ENCODE measurements at places on chromosomes 16 and 17.

GRCh38 chr16:74216319-74216718 lies 80.3 kb upstream of the PSMD7 start:
- no peak for DNase-seq

- no peak for DNase-seq
Measured at GRCh38 chr16:24996301-24996700, 18.9 kb downstream of the ARHGAP17 start.

GRCh38 chr16:78040396-78040795 lies 18.0 kb downstream of the CLEC3A start:
- no peak for DNase-seq

GRCh38 chr17:50625032-50625871 lies 9.4 kb upstream of the ABCC3 start:
- no peak for DNase-seq

DNA sequence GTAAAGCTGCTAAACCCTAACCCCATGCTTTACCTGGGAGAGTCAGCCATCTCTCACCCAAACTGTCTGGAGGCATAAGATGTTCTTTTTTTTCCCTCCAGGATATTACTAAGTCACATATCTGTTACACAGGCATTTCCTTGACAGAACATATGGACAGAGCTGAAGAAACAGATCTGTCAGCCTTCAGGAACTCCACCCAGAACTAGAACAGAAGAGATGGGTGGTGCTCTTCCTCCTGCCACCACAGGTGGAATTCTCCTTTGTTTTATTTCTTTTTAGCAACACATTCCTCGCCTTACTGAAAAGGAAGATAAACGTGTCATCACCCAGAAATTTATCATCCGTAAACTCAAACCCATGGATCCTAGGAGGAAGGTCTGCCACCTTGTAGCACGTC lies 8.8 kb downstream of the MYCBPAP start:
- DNase-seq, result no peak

DNA sequence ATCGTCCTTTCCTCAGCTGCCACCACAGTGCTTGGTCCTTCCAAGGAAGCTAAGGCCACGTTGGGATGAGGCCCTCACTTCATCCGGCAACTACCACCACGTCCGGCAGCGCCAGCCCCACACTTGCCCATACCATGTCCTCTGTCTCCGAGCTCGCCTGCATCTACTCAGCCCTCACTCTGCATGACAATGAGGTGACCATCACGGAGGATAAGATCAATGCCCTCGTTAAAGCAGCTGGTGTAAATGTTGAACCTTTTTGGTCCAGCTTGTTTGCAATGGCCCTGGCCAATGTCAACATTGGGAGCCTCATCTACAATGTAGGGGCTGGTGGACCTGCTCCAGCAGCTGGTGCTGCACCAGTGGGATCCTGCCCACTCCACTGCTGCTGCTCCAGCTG lies 44.9 kb downstream of the TTC19 start:
- DNase-seq, result no peak

- no peak for DNase-seq
Measured at GRCh38 chr17:8791910-8792270, 7.3 kb downstream of the MFSD6L start.

DNA sequence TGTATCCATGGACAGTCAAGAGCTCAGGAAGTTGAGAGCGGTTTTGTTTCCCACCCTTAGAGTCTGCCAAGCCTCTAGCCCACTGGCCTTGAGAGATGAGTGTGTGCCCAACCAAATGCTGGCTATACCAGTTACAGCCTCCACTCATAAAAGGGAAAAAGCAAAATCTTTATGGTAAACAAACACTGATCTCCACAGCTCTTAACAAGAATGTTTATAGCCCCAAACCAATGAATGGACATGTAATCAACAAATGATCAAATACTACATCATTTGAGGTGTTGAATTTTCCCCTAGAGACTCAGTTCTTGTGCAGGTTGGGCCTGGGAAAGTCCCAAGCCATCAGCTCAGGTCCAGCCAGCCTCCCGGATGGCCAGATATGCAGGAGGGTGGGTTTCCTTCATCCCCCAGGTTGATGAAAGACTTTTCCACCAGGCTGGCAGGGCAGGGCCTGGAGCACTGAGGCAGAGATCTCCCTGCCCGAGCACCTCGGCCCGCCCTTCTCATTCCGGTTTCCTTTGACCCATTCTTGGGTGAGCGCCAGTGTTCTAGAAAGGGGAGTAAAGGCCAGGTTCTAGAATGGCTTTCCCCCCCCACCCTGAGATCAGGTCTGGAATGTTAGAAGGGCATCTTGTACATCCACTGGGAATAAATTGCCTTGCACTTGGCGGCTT lies 3.9 kb upstream of the EFTUD2 start:
- DNase-seq, result no peak

GRCh38 chr16:76583466-76583865 lies 306.3 kb downstream of the CNTNAP4 start:
- no peak for DNase-seq

DNA sequence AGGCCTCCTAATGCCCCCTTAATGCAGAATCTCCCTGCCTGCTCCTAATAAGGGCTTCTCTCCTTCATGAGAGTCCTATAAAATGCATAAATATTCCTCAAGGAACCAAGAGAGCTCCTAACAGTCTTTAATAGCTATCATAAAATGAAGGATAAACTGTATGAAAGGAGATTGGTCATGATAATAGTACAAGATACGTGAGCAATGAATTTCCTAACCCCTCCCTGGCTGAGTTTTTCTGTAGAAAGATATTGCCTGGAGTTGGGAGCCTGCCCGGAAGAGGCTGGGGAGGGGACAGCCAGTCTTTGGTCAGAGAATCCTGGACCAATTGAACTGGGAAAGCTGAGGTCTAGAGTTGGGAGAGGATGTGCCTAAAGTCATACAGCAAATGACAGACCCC lies 321.9 kb upstream of the CDH5 start:
- no peak for DNase-seq

DNA sequence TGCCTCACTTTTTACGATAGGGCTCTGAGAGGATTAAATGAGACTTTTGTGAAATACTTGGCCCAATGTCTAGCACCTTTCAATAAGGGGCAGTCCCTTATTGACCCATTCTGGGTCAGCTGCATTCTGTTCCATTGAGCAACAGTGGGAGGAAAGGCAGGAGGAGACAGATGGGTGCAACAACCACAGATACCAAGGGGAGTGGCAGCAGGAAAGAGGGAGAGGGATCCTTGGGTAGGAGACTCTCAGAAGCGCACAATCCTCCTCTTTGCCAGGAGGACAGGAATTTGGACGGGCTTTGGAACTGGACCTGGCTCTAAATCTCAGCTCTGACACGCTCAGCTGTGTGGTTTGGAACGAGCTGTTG lies 3.5 kb downstream of the PIPOX start:
- no peak for DNase-seq

- DNase-seq, result no peak
Measured at GRCh38 chr17:3966720-3967363, 2.6 kb upstream of the ATP2A3 start.

- no peak for DNase-seq
Measured at GRCh38 chr16:16158741-16159374, 64.4 kb downstream of the ABCC6 start.

- DNase-seq, result no peak
Measured at GRCh38 chr16:68299571-68300453, 10.9 kb downstream of the SLC7A6OS start.

GRCh38 chr16:35399133-35399532 lies 1939.7 kb downstream of the TP53TG3F start:
- no peak for DNase-seq

- no peak for DNase-seq
Measured at GRCh38 chr16:56708525-56709442, 21.1 kb upstream of the NUP93 start.

- no peak for DNase-seq
Measured at GRCh38 chr16:57889522-57889921, 81.4 kb downstream of the CNGB1 start.

DNA sequence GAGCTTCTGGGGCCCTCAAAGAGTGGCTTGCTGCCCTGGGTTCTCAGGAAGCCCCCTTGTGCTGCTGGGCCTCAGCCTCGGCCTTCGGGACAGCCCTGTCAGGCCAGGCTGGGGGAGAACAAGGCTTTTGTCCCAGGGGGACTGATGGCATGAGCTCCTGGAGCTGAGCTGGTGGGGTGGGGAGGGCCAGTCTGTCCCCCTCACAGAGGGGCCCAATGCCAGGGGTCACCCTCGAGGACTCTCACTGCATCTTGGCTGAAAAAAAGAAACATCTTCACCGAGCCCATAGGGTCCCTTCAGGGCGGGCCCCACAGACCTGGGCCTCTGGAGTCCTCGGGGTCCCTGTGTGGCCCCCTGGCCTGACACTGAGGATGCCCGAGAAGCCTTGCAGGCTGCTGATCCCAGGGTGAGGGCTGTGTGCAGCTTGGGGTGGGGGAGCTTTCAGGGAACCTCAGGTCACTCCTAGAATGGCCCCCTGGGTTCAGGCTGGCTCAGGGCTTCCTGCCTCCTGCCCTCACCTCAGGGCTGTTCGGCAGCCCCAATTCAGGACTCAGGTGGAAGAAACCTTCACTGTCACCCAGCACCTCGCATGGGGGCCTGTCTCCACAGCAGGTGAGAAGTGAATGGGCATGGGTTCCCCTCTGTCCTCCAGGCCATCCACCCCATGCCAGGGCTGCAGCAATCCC lies 90.5 kb downstream of the TNFRSF13B start:
- no peak for DNase-seq

GRCh38 chr17:81902023-81902652 lies at the start of gene NPB:
TSS of gene NPB (plus strand) at chr17:81902238. CDS start at chr17:81902278, 40 bp downstream.
- no peak for DNase-seq

DNA sequence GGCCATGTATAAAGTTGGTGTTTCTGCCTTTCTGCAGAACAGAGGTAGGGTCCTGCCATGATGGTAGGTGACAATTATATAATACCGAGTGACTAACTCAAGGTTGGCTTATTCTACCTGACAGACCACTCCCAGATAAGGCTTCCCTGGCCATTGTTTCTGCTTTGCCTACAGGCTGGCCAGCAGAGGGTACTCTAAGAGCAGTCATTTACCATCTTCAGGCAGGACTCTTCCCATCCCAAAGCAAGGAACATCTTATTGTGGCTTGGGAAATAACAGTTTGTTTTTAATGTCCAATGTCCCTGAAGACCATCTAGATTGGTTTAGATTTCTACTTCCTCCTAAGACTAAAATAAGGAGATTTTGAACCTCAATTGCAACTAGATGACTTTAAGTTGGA lies 74.1 kb downstream of the SNX11 start:
- no peak for DNase-seq

GRCh38 chr16:104928-105327 lies 26.9 kb downstream of the MPG start:
- DNase-seq, result no peak

DNA sequence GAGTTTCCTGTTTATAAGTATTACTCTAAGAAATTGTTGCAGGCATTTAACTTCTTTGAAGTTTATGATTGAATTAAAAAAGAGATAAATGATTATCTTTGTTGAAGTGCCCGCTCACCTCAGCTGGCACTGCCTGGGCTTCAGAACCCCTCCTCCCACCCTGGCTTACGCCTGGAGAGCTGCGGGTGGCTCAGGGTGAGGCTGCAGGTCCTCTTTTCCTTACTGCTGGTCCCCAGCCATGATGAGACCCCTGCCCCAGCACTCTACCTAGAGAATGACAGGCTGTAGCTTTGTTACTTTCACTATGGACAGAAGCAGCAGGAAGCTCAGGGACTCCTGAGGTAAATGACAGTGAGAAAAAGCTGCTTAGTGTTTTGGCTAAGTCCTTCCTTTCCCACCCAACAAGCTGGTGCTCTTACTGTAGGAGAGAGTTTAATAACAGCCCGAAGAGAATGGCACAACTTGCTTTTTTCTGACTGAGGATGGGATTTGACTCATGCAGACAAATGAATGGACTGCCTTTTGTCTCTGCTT lies 62.1 kb downstream of the EPN2 start:
- no peak for DNase-seq

DNA sequence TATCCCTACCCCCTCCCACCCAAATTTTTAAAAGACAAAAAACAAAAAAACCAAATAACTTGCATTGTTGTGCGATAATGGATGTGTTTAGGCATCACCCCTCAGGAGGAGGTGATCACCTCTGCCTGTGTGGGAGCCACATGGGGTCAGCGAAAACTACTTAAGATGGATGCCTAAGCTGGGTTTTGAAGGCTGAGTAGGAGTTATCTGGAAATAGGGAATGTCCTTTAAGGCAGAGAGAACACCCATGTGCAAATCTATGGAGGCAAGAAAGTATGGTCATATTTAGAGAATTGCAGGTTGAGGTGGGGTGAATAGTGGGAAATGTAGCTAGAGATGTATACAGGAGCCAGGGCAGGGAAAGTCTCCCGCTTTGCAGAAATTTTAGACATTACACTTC lies 5.6 kb upstream of the TACO1 start:
- DNase-seq, result no peak

DNA sequence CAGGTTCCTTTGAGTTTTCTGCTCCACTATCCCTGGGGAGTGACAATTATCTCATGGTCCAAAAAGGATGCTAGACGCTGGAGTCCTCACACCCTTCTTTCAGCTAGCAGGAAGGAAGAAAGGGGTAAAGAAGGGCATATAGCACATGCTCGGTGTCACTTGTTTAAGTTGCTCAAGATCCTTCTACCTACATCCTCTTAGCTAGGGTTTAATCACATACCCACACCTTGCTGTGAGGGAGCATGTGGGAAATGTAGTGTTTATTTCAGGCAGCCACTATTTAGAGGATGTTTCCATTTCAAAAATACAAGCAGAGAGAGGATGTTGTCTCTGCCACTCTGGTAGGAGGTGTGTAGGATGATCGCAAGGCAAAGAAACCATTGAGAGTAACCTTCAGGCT lies 4.5 kb downstream of the PRKCB start:
- no peak for DNase-seq

DNA sequence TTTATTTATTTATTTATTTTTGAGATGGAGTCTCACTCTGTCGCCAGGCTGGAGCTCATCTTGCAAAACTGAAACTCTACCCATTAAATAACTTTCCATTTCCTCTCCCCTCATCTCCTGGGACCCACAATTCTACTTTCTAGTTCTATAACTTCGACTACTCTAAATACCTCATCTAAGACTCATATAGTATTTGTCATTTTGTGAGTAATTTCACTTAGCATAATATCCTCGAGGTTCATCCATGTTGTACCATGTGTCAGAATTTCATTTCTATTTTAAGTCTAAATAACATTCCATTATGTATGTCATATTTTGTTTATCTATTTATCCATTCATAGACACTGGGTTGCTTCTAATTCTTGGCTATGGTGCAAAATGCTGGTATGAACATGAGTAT lies 5.1 kb upstream of the NT5M start:
- no peak for DNase-seq

GRCh38 chr17:4449736-4450135 lies 16.0 kb downstream of the SPNS3 start:
- no peak for DNase-seq

- no peak for DNase-seq
Measured at GRCh38 chr16:57736419-57737351, 1.1 kb downstream of the KATNB1 start.

GRCh38 chr17:75047398-75048098 lies 523 bp downstream of the KCTD2 start:
- no peak for DNase-seq

DNA sequence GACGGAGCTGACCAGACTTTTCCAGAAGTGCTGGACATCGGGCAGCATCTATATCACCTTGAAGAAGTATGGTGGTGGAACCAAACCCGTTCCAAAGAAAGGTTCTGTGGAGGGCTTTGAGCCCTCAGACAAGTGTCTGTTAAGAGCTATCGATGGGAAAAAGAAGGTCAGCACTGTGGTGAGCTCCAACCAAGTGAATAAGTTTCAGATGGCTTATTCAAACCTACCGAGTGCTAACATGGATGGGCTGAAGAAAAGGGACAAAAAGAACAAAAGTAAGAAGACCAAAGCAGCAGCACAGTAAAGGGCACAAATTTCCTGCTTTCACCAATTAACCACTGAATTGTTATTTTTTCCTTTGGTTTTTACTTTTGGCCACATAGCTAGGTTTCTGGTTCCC lies 6.9 kb downstream of the KAT7 start:
- DNase-seq, result no peak

- no peak for DNase-seq
Measured at GRCh38 chr17:67125417-67125816, 81.1 kb downstream of the CACNG1 start.

All from thoracic aorta (tissue), 2 donors.